Left renal pelvis (tissue), 4 donors: ENCODE measurements at places on chromosomes 2 and 18. TPM values are rescaled to one million over a fixed set of nuclear protein-coding genes. Genes with fewer than 3 reads are reported as not detected.

DNA sequence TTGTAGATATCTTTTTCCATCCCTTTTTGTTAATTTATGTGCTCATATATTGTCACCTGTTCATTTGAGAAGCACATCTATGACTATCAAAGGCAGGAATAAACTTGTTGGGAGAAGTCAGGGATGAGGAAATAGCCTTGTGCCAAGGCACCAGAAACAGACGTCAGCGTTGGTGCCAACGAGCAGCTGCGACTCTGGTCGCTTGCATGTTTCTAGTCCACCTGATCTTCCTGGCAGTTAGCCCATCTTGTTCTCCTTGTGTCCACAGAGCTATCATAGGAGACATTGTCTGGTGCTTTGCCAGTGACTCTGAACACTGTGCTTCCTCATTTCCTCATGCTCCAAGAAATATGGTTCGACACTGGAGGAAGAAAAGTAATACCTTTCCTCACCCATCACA lies 374.4 kb downstream of the PTPRM start:
- DNase-seq: no peak

- DNase-seq: no peak
These were observed 28.5 kb downstream of the SMAD7 start for GRCh38 chr18:48922226-48922800.

- no peak for DNase-seq
These were observed 17.6 kb downstream of the HDAC4 start for GRCh38 chr2:239383036-239383758.

DNA sequence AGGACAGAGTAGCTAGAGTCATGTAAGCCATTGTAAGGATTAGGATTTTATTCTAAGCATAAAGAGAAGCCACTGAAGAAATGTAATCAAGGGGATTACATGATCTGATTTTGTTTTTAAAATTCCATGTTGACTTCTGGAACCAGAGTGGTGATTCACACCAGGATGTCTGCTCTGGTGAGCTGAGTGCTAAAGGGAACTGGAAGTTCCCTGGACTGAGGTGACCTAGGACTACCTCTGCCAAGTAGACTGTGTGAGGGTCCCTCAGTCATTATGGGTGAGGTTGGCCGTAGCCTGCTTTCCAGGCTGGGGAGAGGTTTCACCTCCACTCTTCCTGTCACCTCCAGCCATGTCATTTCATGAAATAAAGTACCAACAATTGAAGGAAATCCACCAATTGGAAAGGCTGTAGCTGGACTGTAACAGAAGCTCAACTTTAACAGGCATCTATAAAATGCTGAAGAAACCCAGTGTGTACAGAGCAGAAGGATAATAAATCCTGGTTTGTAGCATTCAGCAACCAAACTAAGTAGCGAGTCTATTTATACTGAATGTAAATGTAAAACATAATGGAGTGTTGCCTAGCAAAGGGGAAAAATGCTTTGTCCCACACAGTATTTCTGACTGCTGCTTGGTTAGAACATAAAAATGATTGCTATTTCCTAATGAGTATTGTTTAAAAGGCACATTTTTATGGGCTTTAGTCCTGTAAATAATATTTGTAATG lies 507.4 kb upstream of the PKDCC start:
- DNase-seq: no peak

GRCh38 chr2:69993048-69993565 lies 31.7 kb upstream of the ASPRV1 start:
- no peak for DNase-seq

- DNase-seq: no peak
These were observed 73.0 kb downstream of the CHRNA1 start for GRCh38 chr2:174691201-174691779.

DNA sequence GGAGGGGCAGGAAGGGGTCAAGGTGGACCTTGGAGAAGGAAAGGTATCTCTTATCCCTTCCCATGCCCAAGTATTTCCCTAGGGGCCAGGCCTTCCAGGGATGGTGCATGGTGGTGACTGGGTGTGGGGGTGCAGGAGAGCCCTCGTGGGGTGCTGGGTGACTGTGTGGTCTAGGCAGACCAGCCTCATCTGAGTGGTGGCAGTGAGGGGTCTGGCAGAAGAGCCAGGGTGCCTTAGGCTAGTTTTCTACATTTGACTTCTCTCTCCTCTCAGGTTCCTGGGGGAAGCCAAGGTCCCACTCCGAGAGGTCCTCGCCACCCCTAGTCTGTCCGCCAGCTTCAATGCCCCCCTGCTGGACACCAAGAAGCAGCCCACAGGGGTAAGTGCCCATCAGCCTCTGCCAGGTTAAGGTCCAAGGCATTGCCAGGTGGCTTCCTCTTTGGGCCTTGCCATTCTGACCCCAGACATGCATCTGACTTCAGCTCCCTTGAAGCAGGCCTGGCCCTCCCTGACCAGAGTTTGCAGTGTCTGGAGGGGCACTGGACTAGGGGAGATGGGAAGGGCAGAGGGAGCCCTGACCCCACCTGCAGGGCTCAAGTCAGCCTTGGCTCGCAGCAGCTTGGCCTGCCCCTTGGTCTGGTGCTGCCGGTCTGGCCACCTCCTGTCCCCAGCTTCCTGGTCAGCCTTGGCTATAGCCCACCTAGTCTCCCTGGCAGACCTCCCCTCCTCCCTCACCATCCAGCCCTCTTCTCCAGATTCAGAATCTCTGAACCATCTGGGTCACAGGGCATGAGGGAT lies 49.8 kb downstream of the DYSF start:
- no peak for DNase-seq

GRCh38 chr2:127085317-127085681 lies 21.7 kb downstream of the BIN1 start:
- DNase-seq: no peak

GRCh38 chr2:160221391-160222276 lies 21.6 kb upstream of the ITGB6 start:
- DNase-seq: no peak

- DNase-seq: no peak
These were observed 102.1 kb upstream of the CDC42EP3 start for GRCh38 chr2:37773371-37774130.

DNA sequence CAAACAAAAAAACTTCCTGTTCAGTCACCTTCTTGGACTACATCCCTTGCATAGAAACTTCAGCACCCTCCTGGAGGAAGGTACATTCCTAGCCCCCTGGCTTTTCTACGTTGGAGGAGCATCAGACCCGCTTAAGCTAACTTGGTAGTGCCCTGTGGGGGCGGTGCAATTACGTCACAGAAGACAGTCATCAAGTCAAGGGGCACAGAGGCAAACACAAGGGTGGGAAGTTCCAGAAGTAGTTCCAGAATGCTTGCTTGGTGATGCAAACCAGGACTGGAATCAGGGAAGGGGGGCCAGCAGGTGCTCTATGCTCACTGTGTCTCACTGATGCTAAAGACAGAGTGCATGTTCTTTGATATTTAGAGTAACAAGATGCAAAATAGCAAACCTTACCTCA lies 15.2 kb upstream of the AGFG1 start:
- DNase-seq: no peak

- no peak for DNase-seq
These were observed 19.8 kb upstream of the NFU1 start for GRCh38 chr2:69456950-69457445.

- no peak for DNase-seq
These were observed 352.0 kb downstream of the THSD7B start for GRCh38 chr2:137117385-137117784.

- no peak for DNase-seq
These were observed 9.9 kb downstream of the TNP1 start for GRCh38 chr2:216849987-216850386.

DNA sequence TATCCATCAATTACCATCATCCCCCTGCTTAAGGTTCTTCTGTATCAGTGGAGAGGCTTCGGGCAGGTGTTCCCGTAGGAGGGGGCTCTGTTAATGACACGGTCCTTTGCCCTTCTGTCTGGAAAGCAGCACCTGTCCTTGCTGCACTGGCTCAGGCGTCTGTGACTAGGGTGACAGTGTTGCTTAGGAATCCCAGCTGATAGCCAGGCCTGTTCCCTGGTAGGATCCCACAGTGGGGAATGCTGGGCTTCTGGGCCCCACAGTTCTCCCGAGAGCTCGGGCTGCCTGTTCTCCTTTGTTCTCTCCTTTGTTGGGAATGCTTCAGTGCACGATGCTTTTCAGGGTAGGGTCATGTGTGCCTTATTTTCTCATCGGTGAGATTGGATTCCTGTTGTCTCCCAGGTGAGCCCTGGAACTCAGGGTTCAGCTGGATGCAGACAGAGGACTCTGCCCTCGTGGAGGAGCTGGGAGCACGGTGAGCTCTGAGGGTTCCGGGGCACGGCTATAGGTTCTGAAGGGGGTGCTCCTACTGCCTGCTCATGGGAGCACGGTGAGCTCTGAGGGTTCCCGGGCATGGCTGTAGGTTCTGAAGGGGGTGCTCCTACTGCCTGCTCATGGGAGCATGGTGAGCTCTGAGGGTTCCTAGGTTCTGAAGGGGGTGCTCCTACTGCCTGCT lies 9.6 kb downstream of the SNTG2 start:
- no peak for DNase-seq

DNA sequence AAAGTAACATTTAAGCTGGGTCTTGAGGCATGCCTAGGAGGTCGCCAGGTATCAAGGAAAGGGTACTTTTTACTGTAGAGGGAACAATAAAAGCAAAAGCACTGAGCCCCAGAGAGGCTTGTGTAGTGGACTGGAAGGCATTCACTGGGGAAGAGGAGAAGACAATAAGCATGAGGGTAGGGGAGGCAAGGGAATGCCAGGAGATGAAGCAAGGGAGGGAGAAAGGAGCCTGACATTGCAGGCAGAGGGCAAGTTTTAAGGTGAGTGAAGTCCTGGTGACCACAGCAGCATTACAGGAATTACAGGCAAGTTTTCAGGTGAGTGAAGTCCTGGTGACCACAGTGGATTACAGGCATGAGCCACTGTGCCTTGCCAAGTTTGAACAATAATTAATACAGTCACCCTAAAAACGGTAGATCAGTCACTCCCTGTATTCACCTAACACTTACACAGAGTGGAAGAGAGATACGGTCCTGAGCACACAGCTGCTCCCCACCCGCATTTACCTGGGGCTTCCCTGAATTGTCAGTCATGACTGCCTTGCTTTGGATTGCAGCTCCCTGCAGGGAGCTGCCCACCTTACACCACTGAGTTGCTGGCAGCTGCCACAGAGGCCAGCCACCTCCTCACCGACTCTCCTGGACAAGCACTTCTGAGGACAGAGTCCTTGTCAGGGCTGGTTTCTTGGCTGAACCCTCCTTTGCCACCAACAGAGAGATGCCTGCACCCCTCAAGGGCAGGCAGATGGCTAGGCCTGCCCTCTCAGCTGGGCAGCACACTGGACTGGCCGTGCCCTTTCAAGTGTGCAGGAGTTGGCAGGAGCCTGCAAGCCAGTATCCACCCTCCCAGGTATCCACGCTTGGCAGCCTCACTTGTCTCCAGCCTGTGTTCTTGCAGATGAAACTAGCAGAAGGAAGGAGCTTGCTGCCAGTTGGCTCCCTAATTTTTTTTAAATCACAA lies 153.2 kb upstream of the MSH6 start:
- DNase-seq: no peak

- DNase-seq: no peak
These were observed 29.4 kb upstream of the GMPPA start for GRCh38 chr2:219469186-219469724.

DNA sequence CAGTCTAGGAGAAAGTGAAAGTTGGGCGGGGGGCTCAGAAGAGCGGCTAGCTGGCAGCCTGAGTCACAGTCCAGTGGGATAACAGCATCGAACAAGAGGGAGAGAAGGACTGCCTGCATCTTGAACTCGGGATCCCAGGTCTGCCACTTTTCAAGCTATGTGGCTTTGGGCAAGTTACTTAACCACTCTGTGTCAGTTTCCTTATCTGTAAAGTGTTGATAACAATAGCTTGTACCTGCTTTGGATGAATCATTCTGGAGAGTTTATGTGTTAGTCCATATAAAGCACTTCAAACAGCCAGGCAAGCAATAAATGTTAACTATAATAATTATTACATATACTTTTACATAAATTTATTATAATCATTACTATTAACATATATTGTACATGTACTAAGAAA lies 4.6 kb downstream of the DYSF start:
- no peak for DNase-seq

- DNase-seq: no peak
These were observed 61.3 kb downstream of the UGP2 start for GRCh38 chr2:63903003-63903402.

DNA sequence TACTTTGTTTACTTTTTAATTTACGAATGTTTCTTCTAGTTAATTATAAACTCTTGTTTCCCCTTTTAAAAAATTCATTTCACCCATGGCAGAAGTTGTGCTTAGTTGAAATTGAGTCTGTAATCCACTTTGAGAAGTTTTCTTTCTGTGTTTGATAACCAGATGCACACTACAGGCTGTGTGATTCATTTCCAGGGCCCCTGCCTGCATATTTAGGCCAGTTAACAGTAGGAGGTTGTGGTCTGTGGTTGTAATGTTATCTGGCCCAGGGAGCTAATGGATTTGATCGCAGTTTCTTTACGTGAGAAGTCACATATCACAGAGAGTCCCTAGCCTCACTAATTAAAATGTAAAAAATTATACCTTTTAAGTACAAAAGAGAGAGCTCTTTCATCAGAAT lies 3.3 kb downstream of the CDH7 start:
- no peak for DNase-seq

DNA sequence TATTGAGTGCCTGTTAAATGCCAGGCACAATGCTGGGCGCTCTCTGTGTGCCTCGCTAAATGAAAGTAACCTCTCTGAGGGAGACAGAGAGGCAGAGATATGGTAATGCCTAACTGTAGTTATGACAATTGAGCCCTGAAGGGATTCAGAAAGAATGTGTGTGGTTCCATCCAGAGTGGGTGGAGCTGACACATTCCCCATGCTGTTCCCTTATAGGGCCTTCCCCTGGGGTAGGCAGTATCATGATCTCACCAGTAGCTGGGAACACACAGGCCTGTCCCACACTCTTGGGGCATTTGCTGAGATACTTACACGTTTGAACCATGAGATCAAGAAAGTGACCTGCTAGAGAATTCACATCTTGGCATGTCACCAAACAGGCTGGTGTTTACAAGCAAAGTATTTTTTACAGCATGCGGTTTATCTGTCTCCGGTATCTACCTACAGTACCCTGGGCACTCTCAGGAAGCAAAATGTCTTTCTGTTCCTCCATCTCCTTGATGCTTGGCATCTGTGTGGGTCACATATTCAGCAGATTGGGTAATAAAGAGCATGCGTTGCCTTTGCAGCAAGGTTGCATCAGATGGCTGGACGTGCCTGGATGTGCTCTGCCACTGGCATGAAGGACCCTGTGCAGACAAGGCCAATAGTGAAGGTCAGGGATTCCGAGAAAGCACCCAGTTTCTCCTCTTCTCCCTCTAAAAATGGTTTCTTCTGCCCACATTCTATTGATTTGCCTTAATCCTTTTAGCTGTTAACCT lies 9.4 kb downstream of the CTIF start:
- no peak for DNase-seq

GRCh38 chr2:23616630-23617029 lies 231.7 kb downstream of the KLHL29 start:
- DNase-seq: no peak

Gene TOGARAM2
- polyA plus RNA-seq: 0.82 TPM

Gene SP140
- polyA plus RNA-seq: 0.55 TPM

Gene ALK
- polyA plus RNA-seq: 0.30 TPM

Gene MFSD6
- polyA plus RNA-seq: 8.1 TPM

Gene ACVR1C
- 0.34 TPM for polyA plus RNA-seq

Gene GKN2
- not detected for polyA plus RNA-seq

Gene LAMA1
- 76.0 TPM for polyA plus RNA-seq

Gene CFAP53
- 3.8 TPM for polyA plus RNA-seq

Gene LRP1B
- polyA plus RNA-seq: 0.92 TPM

Gene PSD4
- 8.1 TPM for polyA plus RNA-seq

Gene DSG3
- not detected for polyA plus RNA-seq

Gene LRRC30
- 1.4 TPM for polyA plus RNA-seq

Gene DNAJC5G
- 1.7 TPM for polyA plus RNA-seq

Gene B3GNT2
- 39.7 TPM for polyA plus RNA-seq

Gene IER3IP1
- 35.8 TPM for polyA plus RNA-seq

Gene SPEG
- 13.6 TPM for polyA plus RNA-seq
